ENCODE measurements at places on chromosomes 4 and X.

- DNase-seq, result no peak
Measured at GRCh38 chrX:155592331-155592730, 20.4 kb downstream of the TMLHE start.

GRCh38 chrX:32592786-32593185, 618.6 kb downstream of the DMD start:
- no peak for DNase-seq

- peak; percentile 16 for DNase-seq
Measured at GRCh38 chr4:146520896-146521540, 722 bp downstream of the SLC10A7 start.

DNA sequence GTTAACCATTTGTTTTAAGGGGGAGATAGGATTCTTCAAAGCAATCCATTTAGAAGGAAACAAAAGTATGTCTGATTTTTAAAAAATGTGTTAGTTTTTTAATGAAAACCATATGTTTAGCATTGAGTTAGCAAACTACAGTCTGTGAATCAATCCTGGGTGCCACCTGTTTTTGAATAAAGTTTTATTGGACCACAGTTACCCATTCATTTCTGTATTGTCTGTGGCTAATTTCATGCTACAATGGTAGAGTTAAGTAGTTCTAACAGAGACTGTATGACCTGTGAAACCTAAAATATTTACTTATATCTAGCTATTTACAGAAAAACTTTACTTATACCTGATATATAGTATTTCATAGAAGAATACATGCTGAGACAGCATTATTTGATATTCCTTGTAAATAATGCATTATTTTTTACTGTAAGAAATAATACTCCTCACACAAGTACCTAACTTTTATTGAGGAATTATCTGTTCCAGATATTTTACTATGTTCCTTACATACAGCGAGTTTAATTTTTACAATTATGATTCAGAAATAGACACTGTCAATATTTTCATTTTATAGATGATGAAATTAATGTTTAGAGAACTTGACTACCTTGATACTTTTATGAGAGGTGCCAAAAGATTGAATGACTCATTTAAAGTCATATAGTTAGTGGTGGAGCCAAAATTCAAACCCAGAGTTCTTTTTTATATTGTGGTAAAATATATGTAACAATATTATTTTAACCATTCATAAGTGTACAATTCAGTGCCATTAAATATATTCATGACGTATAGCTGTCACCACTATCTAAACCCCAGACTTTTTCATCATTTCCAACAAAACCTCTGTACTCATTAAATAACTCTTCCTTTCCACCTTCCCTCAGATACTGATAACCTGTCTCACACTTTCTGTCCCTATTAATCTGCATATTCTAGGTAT, 122.0 kb downstream of the GLUD2 start:
- DNase-seq, result no peak

DNA sequence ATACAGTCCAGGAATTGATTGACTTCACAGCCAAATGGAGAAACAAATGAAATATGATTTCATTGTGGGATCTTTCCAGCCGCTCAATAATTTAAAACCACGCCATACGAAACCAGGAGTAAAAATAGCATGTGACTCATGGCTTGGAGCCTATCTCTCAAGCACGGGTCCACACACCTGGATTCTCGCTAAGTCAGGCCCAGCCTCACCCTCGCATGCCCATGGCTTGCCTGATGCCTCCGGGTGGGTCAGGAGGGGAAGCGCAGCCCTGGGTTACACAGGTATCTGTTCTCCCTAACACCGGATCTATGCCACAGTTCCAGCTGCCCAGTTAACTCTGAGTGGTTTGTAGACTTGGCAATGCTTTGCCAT, 5.6 kb upstream of the ABLIM2 start:
- DNase-seq, result no peak

- DNase-seq, result peak; percentile 97
Measured at GRCh38 chr4:52780206-52780605, 29.0 kb upstream of the ERVMER34-1 start.

DNA sequence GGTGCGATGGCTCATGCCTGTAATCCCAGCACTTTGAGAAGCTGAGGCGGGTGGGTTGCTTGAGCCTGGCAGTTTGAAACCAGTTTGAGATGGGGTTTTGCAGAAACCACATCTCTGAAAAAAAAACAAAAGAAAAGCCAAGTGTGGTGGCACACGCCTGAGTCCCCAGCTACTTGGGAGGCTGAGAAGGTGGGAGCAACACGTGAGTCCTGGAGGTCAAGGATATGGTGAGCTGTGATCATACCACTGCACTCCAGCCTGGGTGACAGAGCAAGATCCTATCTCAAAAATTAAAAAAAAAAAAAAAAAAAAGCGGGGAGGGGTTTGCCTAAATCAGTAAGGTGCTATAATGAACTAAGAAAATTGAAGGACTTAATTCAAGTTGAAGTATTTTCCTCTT, 58.2 kb upstream of the TBC1D14 start:
- no peak for DNase-seq

- no peak for DNase-seq
Measured at GRCh38 chrX:124239911-124240310, 92.5 kb upstream of the TEX13D start.

DNA sequence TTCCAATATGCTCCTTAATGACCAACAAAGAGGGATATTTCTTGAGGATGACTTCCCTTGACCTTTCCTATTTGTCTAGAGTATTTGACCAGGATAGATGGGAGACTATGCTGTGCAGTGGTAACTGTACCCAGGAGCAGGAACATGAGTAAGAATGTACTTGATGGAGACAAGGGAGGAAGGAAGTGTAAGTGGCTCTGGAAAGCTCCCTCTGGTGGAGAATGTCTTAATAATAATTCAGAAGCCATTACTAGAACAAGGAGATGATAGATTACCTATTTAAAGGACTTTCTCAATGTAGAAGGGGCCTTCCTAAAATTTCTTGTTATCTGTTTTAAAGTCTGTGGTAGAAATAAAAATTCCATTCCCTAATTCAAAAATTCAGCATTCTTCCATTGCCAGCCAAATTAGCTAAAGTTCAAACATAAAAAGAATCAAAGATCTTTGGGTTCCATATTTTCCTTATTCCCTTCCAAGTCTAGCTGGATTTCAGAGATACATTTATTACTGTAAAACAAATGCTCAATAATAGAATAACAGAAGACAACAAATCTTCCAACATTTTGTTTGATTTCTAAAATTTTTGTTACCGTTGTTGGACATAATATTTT, 83.8 kb downstream of the GRID2 start:
- no peak for DNase-seq

DNA sequence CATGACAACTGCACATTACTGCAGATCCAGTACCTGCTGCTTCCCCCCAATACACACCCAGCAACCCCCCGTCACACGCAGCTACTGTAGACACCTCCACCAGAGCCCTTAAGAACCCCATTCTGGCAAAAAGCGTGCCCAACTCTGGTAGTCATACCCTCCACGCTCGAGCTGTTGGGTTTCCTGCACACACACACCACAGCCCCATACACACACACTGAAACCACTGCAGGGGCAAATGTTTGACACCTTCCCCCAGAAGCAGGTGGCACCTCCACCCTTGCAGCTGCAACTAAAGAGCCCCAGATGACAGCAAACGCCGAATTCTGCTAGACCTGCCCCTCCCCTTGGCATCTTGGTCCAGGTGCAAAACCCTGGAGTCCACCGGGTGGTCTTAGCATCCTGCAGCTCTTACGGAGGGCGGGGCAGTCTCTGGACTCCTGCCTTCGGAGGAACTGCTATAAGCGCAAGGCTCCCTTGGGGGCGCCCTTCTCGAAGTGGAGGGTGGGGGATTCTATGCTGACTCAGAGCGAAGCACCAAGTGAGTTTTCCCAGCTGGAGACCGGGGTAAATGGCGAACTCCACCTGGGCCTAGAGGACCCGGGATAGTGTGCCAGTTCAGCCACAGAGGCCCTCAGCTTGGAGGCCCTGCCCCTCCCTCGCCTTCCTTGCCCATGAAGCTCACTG, 1.5 kb downstream of the FRMPD3 start:
- no peak for DNase-seq

- DNase-seq, result no peak
Measured at GRCh38 chr4:101253121-101253520, 94.2 kb downstream of the PPP3CA start.

DNA sequence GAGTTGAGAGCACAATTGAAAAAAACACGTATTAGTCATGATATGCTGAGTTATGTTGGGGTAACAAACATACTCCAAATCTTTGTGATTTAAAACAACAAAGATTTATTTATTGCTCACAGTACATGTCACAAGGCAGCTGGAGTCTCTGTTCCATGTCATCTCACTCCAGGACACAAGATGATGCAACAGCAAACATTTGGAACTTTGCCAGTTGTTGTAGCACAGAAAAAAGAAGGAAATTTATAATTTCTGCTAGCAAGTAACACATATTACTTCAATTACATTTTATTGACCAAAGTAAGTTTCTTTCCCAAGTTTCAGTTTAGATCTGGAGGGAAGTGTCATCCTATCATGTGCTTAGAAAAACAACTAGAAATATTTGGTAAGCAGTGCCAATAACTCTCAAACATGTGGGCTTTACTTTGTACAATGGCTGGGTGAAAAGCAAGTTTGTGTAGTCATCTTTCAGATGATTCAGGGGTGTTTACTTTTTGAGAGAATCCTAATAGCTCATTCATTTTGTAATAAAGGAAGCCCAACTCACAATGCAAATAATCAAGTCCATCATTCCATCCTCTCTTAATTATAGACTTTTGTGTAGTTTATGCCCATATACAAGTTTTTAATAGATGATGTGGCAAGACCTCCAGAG, 452.3 kb downstream of the ZIC3 start:
- DNase-seq, result no peak

- no peak for DNase-seq
Measured at GRCh38 chrX:111254896-111255693, 15.2 kb downstream of the CAPN6 start.

- no peak for DNase-seq
Measured at GRCh38 chr4:88441696-88442095, 15.2 kb upstream of the HERC5 start.

DNA sequence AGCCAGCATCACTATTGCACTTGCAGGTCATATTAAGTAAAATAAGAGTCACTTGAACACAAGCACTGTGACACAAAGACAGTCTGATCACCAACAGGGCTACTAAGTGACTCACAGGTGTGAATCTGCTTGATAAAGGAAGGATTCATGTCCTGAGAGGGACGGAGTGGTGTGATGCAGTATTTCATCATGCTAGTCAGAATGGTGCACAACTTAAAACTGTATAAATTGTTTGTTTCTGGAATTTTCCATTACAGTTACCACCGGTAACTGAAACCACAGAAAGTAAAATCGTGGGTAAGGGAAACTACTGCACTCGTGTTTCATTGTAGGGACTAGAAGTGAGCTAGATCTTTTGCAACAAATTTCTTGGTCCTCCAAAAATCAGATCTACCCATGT, 109.7 kb downstream of the ELOVL6 start:
- DNase-seq, result no peak

GRCh38 chr4:142519342-142519741, 326.8 kb downstream of the INPP4B start:
- DNase-seq, result no peak

GRCh38 chr4:165682611-165683010, 190.4 kb upstream of the TLL1 start:
- no peak for DNase-seq

GRCh38 chr4:115249808-115250207, 136.4 kb upstream of the NDST4 start:
- DNase-seq, result no peak

DNA sequence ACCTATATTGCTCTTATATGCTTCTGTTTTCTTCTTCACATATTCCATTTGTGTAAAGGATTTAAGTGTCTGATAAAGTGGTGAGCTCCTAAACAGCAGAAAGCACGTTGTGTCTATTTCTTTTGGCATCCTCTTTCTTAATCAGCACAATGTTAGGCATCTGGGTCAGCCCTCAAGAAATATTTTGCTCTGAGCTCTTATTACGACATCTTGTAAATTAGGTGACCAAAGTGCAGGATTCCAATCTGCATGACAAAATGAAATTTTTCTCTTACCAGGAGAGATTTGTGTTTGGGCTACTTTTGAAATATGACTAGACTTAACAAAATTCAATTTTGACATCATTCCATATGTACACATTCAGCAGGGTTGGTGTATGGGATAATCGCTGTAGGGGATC, 210.0 kb upstream of the IGFBP7 start:
- DNase-seq, result no peak

- no peak for DNase-seq
Measured at GRCh38 chrX:39008549-39008948, 207.3 kb downstream of the MID1IP1 start.

- DNase-seq, result no peak
Measured at GRCh38 chrX:113522814-113523213, 682.2 kb upstream of the AMOT start.

DNA sequence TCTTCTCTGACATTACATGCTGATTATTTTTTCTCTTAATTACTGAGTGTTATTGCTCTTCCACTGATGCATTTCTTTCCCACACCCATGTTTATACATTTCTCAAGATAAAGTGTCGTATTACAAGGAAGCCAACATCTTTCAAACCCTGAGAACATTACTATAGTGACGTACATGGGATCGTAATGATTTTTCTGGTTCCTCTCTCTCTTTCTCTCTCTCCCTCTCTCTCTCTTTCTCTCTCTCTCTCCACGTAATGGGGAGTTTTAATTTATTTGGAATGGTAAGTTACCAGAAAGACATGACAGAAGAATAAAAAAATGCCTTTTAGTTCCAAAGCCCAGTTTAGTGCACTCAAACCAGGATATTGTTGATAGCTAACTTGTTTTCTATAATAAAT, 40.4 kb upstream of the MAPK10 start:
- DNase-seq, result no peak

GRCh38 chrX:150655788-150656187, 37.4 kb upstream of the MTMR1 start:
- DNase-seq, result no peak

- DNase-seq, result no peak
Measured at GRCh38 chr4:16750882-16751642, 147.4 kb downstream of the LDB2 start.

DNA sequence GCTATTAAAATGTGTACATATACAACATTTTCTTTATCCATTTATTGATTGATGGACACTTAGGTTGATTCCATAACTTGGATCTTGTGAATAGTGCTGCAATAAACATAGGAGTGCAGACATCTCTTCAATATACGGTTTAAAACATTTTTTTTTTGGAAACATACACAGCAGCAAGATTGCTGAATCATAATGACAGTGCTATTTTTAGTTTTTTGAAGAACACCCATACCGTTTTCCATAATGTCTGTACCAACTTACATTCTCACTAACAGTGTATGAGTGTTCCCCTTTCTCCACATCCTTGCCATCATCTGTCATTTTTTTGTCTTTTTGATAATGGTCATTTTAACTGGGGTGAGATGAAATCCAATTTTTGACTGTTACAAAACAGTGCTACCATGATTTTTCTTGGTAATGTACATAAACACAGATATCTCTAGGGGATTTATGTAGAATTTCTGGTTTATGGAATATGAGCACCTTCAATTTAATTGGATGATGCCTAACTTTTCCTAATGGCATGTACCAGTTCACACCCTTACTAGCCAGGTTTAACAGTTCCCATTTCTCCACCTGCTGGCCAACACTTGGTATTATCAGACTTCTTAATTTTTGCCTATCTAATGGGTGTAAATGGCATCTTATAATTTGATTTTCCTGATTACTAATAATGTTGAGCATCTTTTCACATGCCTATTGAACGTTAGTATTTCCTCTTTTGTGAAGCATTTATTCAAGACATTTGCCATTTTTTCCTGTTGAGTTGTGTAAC, 21.0 kb upstream of the TMSB15B start:
- DNase-seq, result no peak

All from MG63 (cell line).